ENCODE measurements at places on chromosomes 3 and 15. TPM values are rescaled to one million over a fixed set of nuclear protein-coding genes. Genes with fewer than 3 reads are reported as not detected.

Gene BNC1
- 0.15 TPM for total RNA-seq

Gene FAM240A
- total RNA-seq = not detected

Gene SNRPA1
- 34.4 TPM for total RNA-seq

Gene SNTN
- 9.6 TPM for total RNA-seq
